ENCODE measurements at places on chromosomes 16 and 17.
A peak's percentile ranks its signal among the peaks of the same experiment; 100 is the strongest.

GRCh38 chr16:11105038-11105903 lies 150.7 kb downstream of the SOCS1 start:
- peak; percentile 66 for DNase-seq

DNA sequence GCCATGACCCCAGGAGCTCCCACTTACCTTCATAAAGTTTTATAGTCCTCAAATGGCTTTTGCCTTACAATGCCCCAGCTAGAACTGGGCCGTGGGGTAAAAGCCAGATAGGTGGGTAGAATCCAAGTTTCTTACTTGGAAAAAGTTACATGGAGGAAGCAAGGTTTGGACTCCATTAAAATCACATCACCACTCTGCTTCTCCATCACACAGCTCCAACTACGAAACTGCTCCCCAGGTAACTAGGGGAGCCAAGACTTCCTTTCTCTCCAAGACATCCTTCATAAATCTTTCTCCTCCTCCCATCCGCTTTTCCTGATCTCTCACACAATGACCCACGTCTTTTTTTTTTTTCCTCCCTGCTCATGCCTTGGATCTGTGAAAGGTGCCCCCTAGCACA lies 130.8 kb upstream of the RCVRN start:
- no peak for DNase-seq

- DNase-seq: no peak
Observed at GRCh38 chr17:18008496-18009268, 30.3 kb downstream of the ATPAF2 start.

- no peak for DNase-seq
Observed at GRCh38 chr17:57956291-57957119, 1.3 kb upstream of the CUEDC1 start.

GRCh38 chr17:5444209-5444608 lies 5.3 kb upstream of the C1QBP start:
- DNase-seq: no peak

Data from suppressor macrophage (primary cell).